Effector memory CD4-positive, alpha-beta T cell (primary cell): ENCODE measurements at places on chromosomes 13 and 19.
A peak's percentile ranks its signal among the peaks of the same experiment; 100 is the strongest.

DNA sequence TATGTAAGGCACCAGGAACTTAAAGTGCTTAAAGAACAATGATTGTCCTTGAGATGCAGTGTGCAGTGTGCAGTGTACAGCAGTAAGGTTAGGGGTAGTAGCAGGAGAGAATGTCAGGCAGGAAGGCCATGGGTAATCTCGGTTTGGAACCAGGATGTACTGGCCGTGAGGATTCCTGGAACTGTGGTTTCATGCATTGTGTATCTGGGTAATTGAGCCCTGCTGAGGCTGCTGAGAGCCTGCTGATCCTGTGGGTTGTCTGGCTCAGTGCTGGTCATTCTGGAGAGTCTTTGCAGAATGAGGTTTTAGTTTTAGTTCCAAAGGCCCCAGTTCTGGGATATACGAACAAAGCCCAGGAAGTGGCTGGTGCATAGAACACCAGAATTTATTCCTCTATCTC lies 71.0 kb downstream of the ZNF568 start:
- no peak for DNase-seq

DNA sequence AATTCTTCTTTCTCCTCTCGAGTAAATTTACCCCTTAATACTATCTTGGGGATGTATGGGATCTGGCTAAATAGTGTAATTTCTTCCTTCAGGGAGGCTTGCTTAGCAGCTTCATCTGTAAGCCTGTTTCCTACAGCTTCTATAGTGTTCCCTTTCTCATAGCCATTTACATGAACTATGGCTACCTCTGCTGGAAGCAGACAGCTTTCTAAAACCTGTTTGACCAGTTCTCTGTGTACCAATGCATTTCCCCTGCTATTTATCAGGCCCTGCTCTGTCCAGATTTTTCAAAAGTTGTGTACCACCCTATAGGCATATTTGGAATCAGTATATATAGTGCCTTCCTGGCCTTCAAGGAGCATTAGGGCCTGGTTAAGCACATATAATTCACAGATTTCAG lies 113.6 kb upstream of the PCDH9 start:
- DNase-seq: no peak

GRCh38 chr13:84737661-84738060 lies 855.4 kb upstream of the SLITRK1 start:
- DNase-seq: no peak

GRCh38 chr13:87459419-87459818 lies 211.8 kb upstream of the SLITRK5 start:
- no peak for DNase-seq

DNA sequence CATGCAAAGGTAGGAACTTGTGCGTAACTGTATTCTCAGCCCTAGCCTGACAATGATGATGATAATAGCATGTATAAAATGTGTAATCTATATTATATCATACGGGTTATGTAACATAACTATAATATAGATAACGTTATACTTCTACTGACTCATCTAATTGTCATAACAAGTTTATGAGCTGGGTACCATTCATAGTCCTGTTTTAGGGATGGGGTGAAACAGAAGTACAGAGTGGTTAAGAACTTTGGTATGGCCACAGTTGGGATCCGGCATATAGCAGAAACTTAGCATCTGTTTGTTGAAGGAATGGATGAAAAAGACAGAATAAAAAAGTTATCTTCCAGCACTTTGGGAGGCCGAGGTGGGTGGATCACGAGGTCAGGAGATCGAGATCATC lies 5.2 kb downstream of the CTU1 start:
- no peak for DNase-seq

DNA sequence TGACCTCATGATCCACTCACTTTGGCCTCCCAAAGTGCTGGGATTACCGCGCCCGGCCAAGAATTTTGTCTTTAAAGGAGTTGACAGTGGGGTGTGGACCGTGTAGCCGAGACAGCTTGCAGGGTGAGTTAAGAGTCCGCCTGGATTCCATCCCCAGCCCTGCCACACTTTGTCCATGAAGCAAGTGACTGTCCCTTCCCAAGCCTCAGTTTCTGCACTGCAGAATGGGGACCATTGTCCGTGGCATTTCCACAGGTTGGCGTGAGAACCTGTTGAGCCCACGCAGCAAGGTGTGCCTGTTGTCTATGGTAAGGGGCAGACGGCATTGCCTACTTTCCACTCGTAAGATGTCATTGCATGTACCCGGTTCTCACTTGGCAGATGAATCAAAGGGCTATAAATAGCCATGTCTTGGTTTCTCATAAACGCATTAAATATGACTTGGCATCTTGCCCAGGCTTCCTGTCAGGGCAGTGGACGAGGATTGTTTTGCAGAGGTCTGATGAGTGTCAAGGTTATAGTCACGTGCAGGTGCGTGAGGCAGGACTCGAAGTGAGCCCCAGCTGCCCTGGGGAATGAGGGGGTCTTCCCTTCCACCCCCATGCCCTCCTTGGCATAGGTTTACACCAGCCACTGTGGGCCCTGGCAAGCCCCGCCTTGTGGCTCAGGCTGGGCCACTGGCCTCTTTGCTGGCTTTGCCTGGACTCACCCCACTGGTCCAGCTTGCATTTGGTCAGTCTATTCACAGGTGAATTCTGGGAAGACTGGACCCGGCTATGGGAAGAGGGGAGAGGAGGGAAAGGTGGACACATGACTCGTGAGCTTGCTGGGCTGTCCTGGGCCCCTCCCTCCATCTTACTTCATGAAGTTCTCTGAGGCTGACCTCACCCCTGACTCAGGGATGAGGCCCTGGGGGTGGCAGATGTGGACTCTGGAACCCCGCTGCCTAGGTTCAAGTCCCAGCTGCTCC lies 14.6 kb downstream of the FAM187B start:
- peak; percentile 69 for DNase-seq

DNA sequence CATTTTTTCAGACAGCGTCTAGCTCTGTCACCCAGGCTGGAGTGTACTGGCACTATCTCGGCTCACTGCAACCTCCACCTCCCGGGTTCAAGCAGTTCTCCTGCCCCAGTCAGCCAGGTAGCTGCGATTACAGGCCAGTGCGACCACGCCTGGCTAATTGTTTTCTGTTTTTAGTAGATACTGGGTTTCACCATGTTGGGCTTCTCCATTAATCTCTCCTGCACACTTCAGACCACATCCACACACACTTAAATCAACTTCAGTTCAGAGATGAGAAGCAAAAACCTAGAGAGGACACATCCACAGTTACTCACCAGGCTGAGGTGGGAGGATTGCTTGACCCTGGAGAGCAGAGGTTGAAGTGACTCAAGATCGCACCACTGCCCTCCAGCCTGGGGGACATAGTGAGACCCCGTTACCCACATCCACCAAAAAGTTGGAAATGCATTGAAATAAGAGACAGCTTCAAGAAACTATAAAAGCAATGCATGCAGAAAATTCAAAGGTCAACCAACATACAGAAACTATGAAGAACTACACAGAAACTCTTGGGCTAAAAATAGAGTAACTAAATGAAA lies 42.3 kb downstream of the ZNF611 start:
- DNase-seq: no peak

DNA sequence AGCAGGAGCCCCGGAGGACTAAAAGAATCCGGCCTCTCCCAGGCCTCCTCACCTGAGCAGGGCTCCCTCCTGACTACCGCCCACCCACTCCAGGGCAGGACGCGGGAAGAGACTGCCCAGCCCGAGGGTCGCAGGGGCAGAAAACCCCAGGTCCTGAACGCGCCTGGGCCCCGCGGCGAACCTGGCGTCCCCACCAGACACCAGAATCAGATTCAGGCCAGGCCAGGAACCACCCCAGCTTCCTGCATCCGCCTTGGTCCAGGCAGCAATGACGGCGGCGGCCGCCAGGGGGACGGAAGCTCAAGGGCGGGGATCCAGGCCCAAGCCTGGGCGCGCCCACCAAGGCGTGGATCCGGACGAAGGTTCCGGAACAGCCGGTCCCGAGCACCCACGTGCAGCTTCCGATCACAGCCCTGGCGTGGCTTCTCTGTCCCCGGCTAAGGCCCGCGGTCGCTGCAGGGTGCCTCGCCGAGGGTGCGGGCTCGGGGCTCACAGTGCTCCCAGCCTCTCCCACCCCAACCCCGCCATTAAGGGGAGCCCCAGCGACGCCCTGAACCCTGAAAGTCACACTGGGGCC lies 3.6 kb downstream of the LGALS7 start:
- DNase-seq: peak; percentile 74

DNA sequence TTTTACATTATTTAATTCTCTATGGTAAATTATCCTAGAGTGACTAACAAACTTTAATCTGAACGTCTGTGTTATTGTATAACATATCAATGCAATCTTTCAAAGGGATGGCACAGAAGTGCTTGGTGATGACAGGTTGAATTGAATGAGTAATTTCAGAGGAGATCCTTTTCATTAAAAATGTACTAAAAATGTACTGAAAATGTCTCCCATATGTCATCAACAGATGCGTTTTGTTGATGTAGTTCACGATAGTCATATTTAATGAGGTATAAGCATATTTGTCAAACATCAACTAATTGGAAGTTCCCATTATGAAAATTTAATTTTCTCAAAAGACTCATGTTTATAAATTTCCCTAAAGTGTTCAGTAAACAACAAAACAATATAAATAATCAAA lies 1434.7 kb upstream of the PCDH20 start:
- no peak for DNase-seq

GRCh38 chr13:46173656-46174055 lies 8.3 kb downstream of the LCP1 start:
- DNase-seq: peak; percentile 36

GRCh38 chr19:38978326-38978689 lies 2.8 kb upstream of the FBXO17 start:
- DNase-seq: no peak

DNA sequence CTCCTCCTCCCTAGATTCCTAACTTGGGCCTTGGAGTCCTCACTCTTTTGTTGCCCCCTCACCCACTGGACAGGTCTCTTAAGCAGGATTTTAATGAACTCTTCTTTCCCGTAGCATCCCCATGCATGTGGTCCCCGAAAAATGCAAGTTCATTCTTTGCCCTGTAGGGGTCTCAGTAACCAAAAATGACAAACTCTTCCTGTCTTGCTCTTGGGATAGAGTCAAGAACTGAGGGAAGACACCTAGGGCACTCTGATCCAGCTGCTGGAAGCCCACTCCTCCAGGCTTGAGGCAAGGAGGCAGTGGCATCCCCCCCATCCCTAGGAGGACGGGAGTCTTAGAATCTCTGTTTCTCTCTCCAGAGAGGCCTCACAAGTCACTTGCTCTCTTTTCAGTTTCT lies 987.0 kb downstream of the DIAPH3 start:
- DNase-seq: no peak

DNA sequence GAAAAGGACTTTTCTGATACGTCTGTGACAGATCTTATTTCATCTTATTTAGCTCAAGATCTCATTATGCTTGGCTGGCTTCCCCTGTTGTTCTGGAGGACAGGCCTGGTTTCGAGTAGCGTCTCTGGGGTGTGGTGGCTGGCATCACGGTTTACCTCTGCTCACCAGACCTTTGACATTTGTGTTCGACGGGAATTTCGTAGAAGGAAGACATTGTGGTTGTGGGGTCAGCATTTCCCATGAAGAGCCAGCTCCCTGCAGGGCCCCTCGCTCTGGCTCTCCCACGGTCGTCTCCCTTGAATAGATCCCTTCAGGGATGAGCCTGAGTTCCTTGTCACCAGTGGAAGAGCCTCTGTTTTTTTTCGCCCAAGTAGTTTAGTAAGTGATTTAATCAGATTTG lies 78.6 kb upstream of the TEX29 start:
- no peak for DNase-seq

GRCh38 chr19:49391581-49392399 lies 3.7 kb downstream of the KASH5 start:
- DNase-seq: peak; percentile 68

DNA sequence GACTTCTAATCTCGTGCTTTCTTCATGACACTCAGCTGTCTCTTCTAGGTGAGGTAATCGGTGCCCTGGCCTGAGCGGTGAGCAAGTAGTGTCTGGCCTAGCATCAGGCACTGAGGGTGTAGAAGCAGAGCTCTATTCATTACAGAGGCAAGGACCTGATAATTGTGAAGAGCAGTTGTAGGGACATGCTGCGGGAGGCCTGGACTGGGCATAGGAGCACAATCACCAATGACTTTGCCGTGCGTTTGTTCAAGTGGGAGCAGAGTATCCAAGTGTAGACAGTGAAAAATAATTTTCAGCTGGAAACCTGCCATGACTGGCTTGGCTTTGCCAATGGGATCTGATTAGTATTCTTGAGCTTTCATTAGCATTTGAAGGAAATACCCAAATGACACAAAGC lies 32.1 kb upstream of the DCLK1 start:
- DNase-seq: no peak

- DNase-seq: no peak
Observed at GRCh38 chr13:54775501-54776191, 1747.0 kb downstream of the OLFM4 start.

- no peak for DNase-seq
Observed at GRCh38 chr13:38566519-38566918, 120.4 kb upstream of the FREM2 start.

DNA sequence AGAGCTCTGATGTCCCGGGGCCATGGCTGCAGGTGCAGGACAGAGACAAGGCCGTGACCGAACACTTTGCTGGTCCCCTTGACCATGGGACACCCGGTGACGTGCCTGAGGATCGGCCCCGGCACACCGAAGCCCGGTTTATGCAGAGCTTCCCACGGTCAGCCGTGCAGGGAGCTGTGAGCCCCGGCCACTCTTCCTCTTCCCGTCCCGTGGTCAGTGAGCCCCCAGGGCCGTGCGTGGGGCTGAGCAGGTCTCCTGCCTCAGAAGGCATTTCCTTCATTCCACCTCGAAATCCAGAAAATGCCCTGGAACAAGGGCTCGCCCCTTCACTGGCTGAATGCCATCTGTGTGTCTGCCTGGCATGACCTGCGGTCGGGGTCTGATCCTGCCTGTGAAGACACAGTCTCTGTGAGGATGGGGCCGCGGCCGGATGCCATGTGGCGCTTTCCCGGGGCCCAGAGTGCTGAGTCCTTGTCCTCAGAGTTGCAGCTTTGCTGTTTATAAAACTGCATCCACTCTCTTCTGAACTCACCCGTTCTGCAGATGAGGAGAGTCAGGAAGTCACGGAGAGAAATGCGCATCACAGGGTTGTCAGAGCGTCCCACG lies 16.9 kb downstream of the MCF2L start:
- no peak for DNase-seq

DNA sequence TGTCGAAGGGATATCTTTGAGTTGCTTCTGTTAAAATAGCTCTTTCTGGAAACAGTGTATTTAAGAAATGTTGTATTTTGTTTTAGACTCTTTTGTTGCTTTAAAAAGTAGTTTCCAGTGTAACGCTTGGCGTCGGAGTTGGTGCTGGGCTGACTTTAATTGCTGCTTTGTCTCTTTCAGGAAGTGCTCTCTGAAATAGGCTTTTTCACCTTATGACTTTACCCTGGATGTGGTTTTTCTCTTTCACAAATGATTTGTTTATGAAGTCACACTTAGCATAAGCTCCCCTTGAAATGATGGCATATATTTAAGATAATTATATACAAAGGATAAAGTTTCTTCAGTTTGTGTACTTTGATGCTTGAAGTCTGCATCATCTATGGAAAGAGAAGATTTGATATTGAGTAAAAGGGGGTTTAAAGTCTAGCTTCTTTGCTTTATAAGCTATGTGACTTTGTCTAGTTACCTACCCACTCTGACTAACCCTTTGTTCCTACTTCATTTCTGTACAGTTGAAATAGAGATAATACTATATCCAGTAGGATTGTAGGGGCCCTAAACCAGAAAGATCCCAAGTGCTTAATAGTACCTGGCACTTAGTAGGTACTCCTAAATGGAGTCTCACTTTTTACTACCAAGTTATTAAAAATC lies at the start of gene GPR18:
Gene GPR18, minus strand, starts transcription at position 170 of the 651 bp plus-strand sequence. CDS start 2,507 bp downstream, outside the sequence.
- DNase-seq: no peak
